ENCODE measurements at places on chromosomes 1 and 21.

DNA sequence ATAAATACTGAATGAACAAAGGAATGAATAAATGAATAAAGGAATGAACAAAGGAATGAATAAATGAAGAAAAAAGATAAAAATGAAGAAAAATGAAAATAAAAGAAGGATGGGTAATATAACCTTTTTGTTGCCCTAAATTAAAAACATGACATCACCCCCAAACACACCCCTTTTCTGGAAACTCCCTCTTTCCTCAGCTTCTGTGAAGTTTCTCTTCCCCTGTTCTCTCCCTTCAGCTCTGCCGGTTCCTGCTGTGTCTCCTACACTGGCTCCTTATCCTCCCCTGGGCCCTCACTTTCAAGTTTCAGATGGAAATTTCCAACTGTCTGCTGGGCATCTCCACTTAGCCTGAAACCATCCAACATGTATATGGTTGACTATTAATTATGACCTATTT is 37.9 kb downstream of the RAB3B start:
- DNase-seq = no peak

GRCh38 chr1:221031458-221032203 is 152.4 kb downstream of the HLX start:
- no peak for DNase-seq

DNA sequence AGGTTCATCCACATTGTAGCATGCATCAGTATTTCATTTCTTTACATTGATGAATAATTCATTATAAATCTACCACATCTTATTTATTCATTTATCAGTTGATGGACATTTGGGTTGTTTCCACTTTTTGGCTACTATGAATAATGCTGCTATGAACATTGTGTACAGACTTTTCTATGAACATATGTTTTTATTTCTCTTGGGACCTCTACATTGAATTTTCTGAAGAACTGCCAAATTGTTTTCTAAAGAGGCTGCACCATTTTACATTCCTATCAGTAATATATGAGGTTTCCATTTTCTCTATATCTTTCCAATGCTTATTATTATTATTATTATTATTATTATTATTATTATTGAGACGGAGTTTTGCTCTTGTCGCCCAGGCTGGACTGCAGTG is 81.3 kb upstream of the SELENON start:
- DNase-seq = no peak

- no peak for DNase-seq
Observed at GRCh38 chr1:167500283-167500860, 18.0 kb downstream of the CD247 start.

DNA sequence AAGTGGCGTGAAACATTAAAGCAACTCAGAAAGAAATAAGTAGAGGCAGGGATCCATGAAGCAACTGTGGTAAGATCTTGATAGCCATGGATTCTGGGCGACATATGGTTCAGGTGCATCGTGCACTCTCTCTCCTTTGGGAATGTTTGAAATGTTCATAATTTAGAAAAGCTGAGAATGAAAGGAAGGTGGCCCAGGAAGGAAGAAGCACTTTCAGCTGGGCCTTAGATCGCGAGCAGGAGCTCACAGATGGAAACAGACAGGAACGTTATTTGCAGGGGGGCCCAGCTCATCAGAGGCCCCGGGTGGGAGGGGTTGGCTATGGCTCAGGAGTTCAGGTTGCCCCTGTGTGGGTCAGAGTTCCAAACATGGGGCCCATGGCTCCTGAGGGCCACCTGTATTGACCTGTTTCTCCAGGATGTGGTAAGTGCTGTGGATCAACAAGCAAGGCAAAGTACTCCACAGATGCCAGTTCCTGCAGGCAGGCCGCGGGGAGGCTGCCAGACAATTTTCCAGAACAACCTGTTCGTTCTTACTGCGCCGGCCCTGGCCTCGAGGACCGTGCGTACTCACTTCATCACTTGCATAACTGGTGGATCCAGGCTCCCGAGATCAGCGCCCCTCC is 253.2 kb downstream of the TOMM20 start:
- DNase-seq = no peak

DNA sequence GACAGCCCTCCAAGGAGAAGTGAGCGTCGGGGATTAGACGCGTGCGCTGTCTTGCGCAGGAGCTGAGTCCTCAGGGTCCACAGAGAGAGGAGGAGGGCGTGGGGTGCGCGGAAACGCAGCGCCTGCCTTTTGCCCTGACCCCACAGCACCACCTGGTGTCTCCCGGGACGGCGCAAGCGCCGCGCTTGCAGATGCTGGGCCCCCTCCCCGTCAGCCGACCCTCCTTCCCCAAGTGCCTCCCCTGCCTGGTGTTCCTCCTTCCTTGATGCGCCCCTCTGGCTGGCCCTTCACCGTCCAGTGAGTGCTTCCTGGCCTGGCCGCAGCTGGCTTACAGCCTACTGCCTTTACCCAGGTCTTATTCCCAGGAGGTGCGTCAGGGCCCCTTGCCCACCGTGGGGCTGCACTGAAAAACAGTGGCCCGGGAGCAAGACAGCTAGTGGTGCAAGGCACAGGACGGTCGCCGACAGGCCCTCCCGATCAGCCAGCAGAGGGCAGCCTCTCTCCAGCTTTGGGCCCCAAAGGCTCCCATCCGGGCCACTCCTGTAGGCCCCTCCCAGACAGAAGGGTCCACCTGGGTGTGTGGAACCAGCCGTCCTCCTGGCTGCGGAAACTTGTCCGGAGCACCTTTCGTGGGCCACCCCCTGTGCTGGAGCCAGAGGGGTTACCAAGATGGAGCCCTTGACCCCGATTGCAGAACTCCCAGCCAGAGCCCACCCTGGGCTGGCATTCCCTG is 12.9 kb upstream of the PHLDA3 start:
- peak; percentile 77 for DNase-seq

- no peak for DNase-seq
Observed at GRCh38 chr1:208201229-208201628, 43.0 kb downstream of the PLXNA2 start.

DNA sequence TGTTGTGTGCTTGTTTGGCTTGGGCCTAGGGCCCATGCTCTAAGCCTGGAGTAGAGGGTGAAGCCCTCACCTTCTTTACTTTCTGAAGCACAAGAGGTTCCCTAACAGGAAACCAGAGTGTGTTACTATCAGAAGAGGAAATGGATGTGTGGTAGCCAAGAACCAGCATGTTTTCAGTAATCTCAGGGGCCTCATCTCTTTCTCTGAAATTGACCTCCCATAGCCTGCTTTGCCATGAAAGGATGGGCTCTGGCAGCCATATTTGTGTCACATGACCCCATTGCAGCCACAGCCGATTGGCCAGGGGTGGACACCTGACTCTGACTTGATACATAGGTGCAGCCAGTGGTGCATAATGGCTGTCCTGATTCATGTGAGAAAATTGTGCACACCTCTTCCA is 18.6 kb downstream of the A3GALT2 start:
- DNase-seq = no peak

GRCh38 chr1:210213335-210213734 is 19.3 kb upstream of the SERTAD4 start:
- no peak for DNase-seq

- DNase-seq = no peak
Observed at GRCh38 chr1:78035121-78035520, 10.6 kb upstream of the GIPC2 start.

DNA sequence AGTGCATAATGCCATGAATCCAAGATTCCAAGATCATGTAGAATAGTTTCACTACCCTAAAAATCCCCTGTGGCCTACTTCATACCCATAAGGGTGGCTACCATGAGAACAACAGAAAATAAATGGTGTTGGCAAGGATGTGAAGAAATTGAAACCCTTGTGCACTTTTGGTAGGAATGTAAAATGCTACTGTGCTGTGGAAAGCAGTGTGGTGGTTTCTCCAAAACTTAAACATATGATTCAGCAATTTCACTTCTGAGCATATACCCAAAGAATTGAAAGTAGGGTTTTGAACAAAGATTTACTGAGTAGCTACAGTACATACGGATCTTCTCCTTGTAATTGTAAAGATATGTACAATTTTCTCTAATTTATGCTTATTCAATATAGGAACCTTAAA is 16.0 kb downstream of the FNBP1L start:
- no peak for DNase-seq

GRCh38 chr1:88079036-88079435 is 605.0 kb upstream of the PKN2 start:
- no peak for DNase-seq

GRCh38 chr1:214330715-214331114 is 49.8 kb downstream of the SMYD2 start:
- no peak for DNase-seq

GRCh38 chr1:15226388-15227255 is 20.4 kb upstream of the FHAD1 start:
- DNase-seq = no peak

- DNase-seq = no peak
Observed at GRCh38 chr1:198125995-198126735, 30.6 kb upstream of the NEK7 start.

DNA sequence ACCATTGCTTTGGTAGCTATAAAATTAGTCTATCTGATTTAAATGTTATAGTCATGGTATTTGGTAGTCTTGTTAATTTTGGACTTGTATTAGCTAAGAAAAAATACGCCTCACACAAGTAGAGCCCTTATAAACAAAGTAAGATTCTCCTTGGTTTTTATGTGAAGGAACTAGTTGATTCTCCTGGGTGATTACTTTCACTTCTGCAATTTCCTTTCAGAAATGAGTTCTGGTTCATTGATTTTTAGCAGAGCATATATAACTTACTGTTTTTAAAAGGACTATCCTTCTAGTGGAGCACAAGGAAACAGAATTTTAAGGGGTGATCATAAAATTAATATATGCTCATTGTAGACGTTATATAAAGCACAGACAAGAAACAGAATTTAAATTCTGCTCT is 120.1 kb downstream of the BACH1 start:
- DNase-seq = no peak

DNA sequence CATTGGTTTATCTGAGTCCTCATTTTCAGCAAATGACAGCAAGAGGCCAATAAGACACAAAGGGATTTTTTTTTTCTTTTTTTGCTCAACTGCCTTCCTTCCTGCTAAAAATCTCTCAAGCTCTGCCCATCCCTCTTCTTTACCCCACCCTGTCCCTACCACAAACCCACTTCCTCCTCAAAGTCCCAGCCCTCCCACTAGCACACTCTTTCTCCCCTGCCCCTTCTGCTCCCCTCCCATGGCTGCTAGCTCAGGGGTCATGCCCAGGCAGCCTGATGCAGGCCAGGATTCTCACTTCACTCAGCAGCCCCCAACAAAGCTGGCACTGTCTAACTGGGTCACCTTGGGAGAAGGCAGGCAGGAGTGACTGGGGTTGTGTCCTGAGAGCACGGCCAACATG is 28.8 kb upstream of the PPP2R5A start:
- DNase-seq = no peak

GRCh38 chr1:219527994-219528393 is 84.9 kb downstream of the ZC3H11B start:
- no peak for DNase-seq

DNA sequence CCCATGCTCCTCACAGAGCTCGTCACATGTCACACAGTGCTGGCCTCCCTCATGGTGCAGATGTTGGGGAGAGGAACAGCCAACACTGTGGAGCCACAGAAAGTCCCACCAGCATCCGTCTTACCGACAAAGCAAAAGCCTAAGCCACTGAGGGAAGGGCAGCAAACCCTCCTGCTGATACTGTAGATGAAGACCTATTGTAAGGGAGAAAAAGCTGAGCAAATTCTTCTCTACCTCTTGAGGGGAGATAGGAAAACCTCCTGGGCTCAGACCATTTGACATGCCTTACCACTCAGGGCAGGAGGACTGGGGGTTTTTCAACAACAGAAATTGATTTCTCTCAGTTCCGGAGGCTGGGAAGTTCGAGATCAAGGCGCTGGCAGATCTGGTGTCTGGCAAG is 95.9 kb downstream of the WDR64 start:
- DNase-seq = no peak

DNA sequence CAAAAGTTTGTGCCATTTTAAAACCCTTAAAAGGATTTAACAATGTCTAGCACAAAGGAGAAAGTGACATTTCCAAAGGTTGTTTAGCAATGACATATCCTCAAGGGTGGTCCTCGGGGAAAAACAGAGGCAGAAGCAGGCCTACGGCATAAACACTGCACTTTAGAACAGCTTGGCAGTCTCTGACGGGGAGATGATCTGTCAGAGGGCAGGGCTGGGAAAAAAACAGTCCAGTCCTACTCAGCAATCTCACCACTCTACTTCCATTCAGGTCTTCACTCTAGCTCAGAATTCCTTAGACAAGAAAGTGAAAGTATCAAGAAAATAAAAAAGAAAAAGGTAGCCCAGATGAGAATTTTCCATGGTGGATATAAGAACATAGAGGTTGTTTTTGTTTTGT is 4.1 kb downstream of the CRYZ start:
- no peak for DNase-seq

DNA sequence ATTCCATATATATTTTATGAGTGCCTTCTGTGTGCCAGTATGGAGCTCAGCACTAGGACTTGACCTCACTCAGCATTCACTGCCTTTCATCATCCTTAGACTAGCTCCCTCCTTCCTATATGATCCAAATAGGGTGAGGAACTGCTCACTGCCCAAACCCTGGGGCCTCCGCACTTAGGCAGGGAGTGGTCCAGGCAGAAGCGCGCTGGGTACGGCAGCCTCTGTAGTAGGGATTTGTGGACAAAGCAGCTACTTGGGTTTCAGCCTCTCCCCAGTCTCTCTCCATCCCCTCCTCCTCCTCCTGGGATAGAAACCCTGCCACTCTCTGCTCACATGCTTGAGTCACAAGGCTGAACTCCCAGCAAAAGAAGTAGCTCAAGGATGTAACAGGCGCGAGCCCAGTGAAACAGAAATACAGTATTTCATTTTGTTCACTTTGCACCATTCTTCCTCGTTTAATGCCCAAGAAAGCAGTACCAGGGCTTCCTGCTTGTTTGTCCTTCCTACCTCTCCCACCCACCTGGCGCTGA is 32.9 kb downstream of the PLEKHA6 start:
- no peak for DNase-seq

- no peak for DNase-seq
Observed at GRCh38 chr1:34398916-34399275, 222.2 kb downstream of the C1orf94 start.

DNA sequence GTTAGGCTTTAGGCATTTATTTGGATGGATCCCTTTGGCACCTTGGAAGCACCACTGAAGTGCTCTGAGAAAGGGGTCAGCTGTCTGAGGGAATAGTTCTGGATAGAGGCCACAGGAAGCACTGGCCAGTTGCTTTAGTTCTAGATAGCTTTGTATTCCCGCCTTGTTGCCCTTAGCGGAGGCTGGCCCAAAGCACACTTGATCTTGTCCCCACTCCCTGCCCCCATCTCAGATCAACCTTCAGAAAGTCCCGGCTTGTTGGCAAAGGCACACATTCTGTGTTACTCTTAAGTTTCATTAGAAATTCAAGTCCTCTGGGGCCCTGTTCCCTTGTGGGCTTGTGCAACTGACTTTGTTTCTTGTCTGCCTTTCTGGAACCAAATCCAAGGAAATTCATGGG is 15.2 kb upstream of the NBL1 start:
- no peak for DNase-seq

- no peak for DNase-seq
Observed at GRCh38 chr1:32954168-32954567, 10.4 kb downstream of the RNF19B start.

GRCh38 chr1:151540982-151541377 is 871 bp downstream of the TUFT1 start:
- DNase-seq = no peak

All from hindlimb muscle (tissue), 1 donor.